ENCODE measurements at places on chromosomes 5 and 9.

DNA sequence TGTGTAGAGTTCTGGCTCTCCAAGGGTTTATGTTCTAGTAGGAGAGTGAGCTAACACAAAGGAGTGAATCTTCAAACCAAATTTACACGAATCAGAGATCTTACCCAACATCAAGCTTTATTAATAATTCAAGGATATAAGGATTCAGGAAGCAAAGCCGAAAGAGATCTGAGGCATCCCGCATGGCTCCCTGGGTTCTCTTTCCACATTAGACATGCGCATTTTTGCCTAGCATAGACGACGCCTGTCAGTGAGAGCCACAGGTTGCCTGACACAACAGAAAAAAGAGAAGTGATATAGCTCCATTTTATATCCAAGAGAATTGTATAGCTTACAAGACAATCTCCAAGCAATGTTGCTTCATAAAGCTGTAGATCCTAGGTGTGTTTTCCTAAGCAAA, 52.6 kb downstream of the ESM1 start:
- DNase-seq, result no peak

- DNase-seq, result no peak
Observed at GRCh38 chr5:14726066-14726838, 61.7 kb downstream of the OTULIN start.

- DNase-seq, result no peak
Observed at GRCh38 chr9:33167972-33168461, 881 bp upstream of the B4GALT1 start.

DNA sequence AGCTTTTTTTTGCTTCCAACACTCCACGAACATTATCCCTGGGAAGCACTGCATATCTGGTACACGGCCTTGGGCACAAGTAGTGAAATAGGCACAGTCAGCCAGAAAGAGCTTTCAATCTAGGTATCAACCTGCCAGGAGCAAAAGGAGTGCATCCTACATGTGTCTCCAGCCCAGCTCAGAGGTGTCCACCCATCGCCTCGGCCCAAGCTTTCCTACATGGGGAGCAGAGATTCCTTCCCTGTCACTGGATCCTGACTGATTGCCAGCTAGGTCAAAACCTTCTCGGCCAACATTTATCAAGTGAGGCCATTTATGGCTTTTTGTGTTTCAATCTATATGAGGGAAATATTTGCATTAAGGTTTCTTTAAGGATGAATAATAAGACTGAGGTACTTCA, 55.8 kb downstream of the GOLM1 start:
- DNase-seq, result no peak

- DNase-seq, result no peak
Observed at GRCh38 chr9:128505414-128505765, 871 bp downstream of the GLE1 start.

GRCh38 chr5:149381986-149382338, 2.9 kb upstream of the IL17B start:
- peak; percentile 68 for DNase-seq

DNA sequence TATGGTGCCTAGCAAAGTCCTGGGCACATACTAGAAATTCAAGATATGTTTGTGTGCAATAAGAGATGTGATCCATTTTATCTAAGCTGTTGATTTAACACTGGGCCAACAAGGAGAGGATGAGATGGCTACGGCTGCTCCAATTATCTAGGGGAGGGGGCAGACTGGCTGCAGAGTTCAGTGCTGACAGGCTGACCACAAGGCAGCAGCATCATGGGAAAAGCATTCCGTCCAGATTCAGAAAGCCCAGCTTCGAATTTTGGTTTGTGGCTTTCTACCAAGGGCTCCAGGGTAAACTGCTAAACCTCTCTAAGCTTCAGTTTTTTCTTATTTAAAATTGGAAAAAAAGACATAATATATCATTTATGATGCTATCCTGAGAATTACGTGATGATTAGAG, 385.1 kb upstream of the DAP start:
- no peak for DNase-seq

- no peak for DNase-seq
Observed at GRCh38 chr5:67409126-67409777, 212.7 kb upstream of the CD180 start.

GRCh38 chr9:110919609-110920008, 118.7 kb downstream of the LPAR1 start:
- no peak for DNase-seq

DNA sequence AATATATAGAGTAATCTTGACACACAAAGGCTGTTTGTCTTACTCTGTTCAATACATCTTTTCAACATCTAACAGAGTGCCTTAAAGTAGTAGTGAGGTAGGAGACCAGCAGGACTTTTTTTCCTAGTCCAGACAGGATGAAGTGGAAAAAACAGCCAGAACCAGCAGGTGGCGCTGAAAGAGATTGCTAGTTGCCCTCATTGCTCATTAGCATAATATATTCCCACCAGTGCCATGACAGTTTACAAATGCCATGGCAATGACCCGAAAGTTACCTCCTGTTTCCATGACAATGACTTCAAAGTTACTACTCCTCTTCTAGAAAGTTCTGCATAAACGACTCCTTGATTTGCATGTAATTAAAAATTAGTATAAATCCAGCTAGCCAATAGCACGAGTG, 387.4 kb downstream of the ACTL7B start:
- DNase-seq, result no peak

DNA sequence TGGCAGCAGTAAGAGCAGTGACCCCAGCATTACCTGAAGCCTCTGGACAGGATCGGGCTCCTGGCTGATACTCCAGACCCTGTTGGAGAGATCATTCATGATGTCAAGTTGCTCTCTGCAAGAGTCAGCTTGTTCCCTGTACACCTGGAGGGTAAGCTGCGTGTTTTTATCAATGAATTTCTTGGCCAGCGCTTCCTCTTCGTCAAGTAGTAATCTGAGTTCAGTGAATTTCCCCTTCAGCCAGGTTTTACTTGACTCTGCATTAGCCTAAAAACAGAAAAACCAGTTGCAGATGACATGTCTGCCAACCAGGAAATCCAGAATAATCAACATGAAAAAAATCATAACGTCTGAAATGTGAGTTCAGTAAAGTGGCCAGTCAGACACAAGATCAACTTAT, 19.1 kb downstream of the TRIM14 start:
- DNase-seq, result no peak

GRCh38 chr9:116334546-116335150, 181.1 kb downstream of the PAPPA start:
- DNase-seq, result no peak

- DNase-seq, result no peak
Observed at GRCh38 chr9:135609366-135609955, 29.9 kb downstream of the GLT6D1 start.

DNA sequence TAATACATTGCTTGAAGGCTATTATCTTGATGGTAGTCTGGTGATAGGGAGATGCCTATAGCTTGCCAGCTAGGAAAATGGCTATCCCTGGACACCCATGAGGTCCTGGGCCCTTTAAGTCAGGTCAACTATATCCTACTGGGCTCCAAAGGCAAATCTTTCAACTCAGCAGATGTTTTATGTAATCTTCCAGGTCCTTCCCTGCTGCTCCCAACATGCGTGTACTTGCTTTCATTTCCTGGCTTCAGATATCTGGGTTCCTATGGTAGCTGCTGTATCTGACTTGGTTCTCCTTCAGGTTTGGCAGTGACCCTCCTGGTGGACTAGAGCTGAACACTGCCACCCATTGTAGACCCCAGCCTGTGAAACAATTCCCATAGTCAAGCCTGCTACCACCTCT, 32.4 kb upstream of the GAS1 start:
- DNase-seq, result no peak

- no peak for DNase-seq
Observed at GRCh38 chr9:4389755-4390154, 89.9 kb upstream of the GLIS3 start.

- DNase-seq, result no peak
Observed at GRCh38 chr5:29950416-29951145, 1242.9 kb upstream of the CDH6 start.

GRCh38 chr5:38666668-38667498, 110.4 kb upstream of the LIFR start:
- DNase-seq, result no peak

- DNase-seq, result no peak
Observed at GRCh38 chr5:151904909-151905308, 19.7 kb downstream of the GLRA1 start.

DNA sequence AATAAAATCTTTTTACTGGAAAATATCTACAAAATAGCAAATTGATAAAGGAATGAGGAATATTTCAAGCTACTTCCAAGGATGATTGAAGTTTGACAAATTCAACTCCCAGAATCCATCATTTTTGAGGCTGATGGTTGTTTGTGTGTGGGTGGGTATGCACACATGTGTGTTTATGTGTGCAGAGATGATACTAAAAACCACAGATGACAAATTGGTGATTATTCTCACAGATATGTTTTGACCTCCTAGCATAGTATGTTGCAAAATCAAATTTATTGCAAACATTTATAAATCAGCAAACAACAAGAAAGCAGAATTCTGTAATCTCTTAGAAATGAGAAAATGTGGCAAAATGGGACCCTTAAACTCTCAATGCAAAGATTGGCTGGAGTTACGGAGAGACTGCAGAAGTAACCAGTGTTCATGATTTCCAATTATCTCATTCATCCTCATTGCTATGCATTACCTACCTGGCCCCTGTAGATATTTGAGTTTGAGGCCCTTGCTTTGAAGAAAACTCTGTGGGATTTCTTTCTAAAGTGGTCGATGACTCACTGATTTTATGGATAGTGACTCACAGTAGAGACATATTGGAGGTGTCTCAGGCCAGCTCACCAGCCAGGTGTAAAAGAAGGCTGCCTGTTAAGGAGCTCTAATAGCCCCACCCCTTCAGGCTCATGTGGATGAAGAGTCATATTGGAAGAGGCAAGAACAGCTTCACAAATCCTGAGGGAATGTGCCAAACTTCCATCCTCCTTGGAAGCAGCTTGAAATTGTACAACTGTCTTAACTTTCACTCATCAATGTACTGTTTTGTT, 44.6 kb upstream of the TMC1 start:
- peak; percentile 8 for DNase-seq

- no peak for DNase-seq
Observed at GRCh38 chr5:130216286-130216685, 312.0 kb downstream of the CHSY3 start.

DNA sequence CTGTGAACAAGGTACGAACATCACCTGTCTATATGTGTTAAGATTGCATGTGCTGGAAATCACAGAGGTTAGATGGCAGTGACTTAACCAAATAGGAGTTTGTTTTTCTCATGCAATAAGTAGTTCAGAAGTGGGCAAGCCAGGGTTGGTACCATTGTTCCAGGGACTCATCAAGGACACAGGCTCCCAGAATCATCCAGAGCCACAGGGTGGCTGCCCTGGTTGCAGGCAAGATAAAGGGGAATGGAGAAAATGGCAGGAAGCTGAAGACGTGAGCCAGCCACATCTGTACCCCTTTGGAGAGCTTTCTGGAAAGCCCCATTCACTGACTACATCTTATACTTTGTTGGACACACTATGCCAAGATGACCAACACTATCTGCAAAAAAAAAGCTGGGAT, 126.0 kb upstream of the IL12B start:
- DNase-seq, result no peak

Data from stimulated activated CD4-positive, alpha-beta T cell treated with anti-CD3 and anti-CD28 coated beads, TNF-alpha, amount 100 ng/mL, for 1 hour (primary cell).